Hematopoietic multipotent progenitor cell treated with erythropoietin and hydrocortisone succinate and interleukin-3 and kit ligand, for 8 days (in vitro differentiated cells): ENCODE measurements at places on chromosomes 4 and X.

DNA sequence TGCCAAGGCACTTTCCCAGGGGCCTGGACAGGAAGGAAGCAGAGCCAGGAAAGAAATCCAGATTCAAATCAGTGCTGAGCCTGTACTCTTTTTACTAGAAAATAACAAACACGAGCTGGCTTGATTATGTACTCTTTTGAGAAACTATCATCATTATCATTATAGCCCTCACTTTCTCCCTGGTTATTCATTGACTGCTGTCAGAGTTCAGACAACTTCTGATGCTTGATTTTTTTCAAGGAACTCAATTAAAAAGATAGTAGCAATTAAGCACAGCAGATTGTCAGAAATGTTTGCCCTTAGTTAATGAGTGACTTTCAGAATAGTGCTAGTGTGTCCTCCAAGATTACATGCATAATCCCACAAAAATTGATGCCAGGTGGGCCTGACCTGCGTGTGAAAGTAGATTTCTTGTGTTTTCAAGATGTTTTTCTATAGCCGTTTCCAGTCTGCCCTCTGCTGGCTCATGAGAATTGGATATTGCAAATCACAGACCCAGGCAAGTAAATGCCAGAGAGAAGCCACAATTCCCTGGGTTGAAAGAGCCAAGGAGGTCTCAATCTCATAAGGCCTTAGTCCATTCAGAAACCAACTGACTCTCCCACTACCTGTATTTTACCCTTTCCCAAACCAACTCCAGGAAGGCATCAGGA lies 14.3 kb upstream of the PNPLA4 start:
- DNase-seq = no peak

GRCh38 chr4:107599841-107600240 lies 120.2 kb downstream of the PAPSS1 start:
- DNase-seq = no peak

GRCh38 chr4:169620880-169621248 lies 486 bp downstream of the CLCN3 start:
- no peak for DNase-seq

- no peak for DNase-seq
These were observed 200.6 kb downstream of the BCOR start for GRCh38 chrX:39896951-39897740.

- DNase-seq = no peak
These were observed 381.6 kb upstream of the CPEB2 start for GRCh38 chr4:14620567-14621141.

- peak; percentile 37 for DNase-seq
These were observed 571.0 kb upstream of the KLHL4 start for GRCh38 chrX:86946569-86946968.

DNA sequence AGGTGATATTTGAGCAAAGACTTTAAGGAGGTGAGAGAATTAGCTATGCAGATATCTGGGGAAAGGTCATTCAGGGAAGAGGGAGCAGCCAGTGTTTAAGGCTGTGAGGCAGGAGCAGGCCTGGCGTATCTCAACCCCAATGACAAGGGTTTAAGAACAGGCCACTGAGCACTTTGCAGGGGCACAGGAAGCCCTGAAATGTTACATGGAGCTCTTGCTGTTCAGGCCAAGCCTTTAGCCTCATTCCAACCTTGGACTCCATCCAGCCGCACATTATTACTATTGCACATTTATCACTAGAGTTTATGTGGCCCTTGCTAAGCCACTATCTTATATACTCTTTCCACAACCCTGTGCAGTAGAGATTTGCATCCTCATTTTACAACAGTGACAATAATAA lies 114.0 kb downstream of the EFNB1 start:
- DNase-seq = no peak
